Activated CD8-positive, alpha-beta memory T cell treated with anti-CD3 and anti-CD28 coated beads, Interleukin-2, amount 50 U/mL, for 4 hours (primary cell): ENCODE measurements at places on chromosomes 2 and 18.

DNA sequence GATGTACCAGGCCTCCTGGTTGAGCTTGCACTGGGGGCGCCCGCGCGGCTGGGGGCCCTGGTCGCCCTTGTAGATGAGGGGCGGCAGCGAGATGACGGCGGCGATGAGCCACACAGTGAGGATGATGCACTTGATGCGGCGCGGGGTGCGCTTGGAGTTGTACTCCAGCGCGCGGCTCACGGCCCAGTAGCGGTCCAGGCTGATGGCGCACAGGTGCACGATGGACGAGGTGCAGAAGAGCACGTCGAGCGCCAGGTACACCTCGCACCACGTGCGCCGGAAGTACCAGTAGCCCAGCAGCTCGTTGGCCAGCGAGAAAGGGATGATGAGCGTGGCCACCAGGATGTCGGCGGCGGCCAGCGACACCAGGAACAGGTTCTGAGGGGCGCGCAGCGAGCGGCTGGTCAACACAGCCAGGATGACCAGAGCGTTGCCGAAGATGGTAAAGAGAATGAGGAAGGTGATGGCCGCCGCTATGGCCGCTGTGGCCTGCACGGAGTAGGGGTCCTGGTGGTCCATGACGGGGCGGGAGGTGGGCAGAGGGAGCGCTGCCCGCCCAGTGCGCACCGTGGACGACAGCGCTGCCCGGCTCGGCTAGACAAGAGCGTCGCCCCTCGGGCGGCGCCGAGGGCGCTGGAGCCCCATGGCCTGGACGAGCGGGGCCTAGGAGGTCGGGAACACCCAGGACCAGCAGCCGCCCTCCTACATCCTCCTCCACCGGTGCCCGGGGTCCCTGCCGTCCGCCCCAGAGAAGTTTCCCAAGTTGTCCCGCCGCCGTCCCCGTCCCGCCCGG, 544 bp downstream of the ADRA2B start:
- peak; percentile 15 for DNase-seq

DNA sequence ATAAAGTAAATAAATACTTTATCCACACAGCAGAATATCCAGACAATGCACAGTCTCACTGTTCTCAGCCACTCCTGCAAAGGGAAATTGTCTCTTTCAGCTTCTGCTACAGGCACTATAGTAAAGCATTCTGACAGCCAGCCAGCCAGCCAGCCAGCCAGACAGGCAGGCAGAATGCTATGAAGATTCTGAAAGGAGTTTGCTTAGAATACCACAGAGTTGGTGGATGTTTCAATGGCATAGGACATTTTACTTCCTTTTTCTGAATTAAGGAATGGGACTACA, 116.1 kb upstream of the CYP26B1 start:
- DNase-seq = no peak

- peak; percentile 26 for DNase-seq
Observed at GRCh38 chr2:227871375-227871791, at the start of gene DAW1. Gene DAW1 (plus strand): TSS chr2:227871631. CDS start chr2:227871690, 59 bp downstream.

- DNase-seq = no peak
Observed at GRCh38 chr2:18422432-18423165, 137.9 kb downstream of the RDH14 start.

GRCh38 chr2:65980531-65980930, 454.4 kb upstream of the MEIS1 start:
- no peak for DNase-seq

GRCh38 chr2:28523902-28524301, 28.0 kb downstream of the PLB1 start:
- no peak for DNase-seq

GRCh38 chr2:12787891-12788801, 71.4 kb downstream of the TRIB2 start:
- no peak for DNase-seq

GRCh38 chr2:189002079-189002478, 27.9 kb downstream of the COL3A1 start:
- DNase-seq = no peak

- DNase-seq = no peak
Observed at GRCh38 chr2:28407131-28407975, 14.7 kb downstream of the FOSL2 start.

DNA sequence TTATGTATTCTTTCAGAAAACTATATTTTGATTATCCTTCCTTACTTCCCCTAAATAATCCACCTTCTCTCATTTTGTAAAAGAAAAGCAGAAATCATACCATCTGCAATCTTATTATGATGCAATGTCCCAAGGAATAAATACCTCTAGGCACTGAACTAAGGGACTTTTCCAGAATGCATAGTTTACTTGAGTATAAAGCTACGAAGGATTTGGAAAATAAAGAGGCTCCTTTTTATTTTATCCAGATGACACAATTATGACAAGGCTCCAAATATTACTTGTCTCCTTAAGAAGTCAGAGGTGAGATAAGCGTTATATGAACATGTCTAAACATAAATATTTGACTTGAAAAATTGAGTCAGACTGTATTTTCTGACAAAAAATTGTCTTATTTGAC, 72.1 kb downstream of the COL3A1 start:
- DNase-seq = no peak

DNA sequence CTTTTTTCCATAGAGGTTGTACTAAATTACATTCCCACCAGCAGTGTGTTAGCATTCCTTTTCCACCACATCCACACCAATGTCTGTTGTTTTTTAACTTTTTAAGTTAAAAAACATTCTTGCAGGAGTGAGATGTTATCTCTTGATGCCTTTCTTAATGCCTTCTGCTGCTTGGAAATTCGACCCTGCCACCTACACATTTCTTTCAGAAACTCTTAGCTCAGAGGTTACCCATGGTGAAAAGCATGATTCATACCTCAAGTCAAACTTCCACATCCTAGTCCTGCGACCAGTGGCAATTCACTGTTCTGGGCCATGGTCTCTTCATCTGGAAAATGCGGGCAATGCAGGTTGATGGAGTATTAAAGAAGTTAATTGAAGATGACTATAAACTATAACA, 12.7 kb upstream of the HNMT start:
- DNase-seq = no peak

DNA sequence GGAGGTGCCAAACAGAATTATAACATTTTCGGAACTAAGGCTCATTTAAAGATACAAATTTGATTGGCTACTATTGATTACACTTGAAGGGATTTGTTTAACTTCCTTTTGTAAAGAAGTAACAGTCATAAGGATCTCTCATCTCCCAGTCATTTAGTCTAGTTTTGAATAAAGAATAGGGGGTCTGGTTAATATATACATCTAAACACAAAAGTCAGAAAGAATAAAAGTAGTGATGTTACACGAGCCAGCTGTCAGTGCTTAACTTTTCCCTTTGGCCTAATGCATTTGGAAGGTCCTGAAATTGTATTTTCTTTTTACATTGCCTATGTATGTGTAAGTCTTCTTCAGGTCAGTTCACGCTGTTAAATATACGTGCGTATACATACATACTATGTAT, 8.1 kb downstream of the SEPTIN2 start:
- no peak for DNase-seq

DNA sequence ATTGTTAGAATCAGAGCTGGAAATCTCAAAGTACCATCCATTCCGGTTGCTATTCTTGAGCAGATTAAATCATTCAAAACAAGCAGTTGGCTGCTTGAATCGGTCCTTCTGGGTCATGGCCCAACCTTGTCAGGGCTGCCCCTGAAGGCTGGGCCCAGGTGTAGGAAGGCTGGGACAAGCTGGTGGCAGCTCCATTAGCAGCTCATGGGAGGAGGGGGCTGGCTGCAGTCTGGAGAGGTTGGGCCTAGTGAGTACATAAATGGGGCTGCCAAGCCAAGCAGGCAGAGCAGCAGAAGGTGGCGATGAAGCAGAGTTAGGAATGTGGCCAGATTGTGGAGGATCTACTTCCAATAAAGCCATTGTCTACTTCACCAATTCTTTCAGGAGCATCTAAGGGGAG, 81.4 kb downstream of the ADCYAP1 start:
- no peak for DNase-seq
